ENCODE measurements at places on chromosomes 11 and 22. TPM values are rescaled to one million over a fixed set of nuclear protein-coding genes. Genes with fewer than 3 reads are reported as not detected.

DNA sequence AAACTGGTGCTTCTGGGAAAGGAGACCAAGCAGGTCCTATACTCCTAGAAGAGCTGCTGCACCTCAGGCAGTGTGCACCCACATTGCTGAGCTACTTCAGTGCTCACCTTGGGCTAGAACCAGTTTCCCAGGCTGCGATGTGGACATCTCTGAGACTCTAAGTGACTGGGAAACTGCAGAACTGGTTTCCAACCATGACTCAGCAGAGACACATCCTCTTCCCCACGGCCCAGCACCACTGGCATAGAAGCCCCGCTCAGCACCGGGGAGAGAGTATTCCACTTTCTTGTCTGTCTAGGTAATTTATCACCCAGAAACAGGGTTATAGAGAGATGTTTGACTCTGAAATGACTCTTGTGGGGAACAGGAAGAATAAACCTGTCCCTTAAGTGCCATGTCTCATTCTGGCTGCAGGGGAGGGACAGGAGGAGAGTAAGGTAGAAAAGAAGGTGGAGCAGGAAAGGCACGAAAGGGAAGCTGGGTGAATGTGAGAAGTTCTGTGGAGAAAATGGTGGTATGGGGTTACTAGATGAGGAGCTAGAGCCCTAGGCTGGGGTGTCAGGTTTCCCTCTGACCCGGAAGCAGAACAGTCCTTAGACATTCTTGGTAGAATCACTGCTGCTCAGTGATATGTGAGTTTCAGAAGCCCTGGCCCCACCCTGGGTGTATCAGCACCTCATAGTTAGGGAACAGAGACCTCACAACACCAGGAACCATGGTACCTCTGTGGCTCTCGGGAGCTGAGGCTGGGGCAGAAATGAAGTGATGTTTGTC, 340.4 kb upstream of the NCAM1 start:
- no peaks in the 10 kb centered on the region for H3K4me1 ChIP-seq
- H3K27ac ChIP-seq: no peak overlapping the region
- H3K27me3 ChIP-seq: no peaks in the 10 kb centered on the region
- DNase-seq: no peak
- H3K36me3 ChIP-seq: no peaks in the 10 kb centered on the region

GRCh38 chr11:64313491-64314145, 3.7 kb downstream of the TRMT112 start:
- H3K27me3 ChIP-seq: no peaks in the 10 kb centered on the region
- peak overlapping the region; percentile 8 for H3K4me3 ChIP-seq
- peaks cover 11% of the 10 kb centered on the region for H3K4me1 ChIP-seq
- peak; percentile 69 for DNase-seq
- H3K27ac ChIP-seq: peak overlapping the region; percentile 36

DNA sequence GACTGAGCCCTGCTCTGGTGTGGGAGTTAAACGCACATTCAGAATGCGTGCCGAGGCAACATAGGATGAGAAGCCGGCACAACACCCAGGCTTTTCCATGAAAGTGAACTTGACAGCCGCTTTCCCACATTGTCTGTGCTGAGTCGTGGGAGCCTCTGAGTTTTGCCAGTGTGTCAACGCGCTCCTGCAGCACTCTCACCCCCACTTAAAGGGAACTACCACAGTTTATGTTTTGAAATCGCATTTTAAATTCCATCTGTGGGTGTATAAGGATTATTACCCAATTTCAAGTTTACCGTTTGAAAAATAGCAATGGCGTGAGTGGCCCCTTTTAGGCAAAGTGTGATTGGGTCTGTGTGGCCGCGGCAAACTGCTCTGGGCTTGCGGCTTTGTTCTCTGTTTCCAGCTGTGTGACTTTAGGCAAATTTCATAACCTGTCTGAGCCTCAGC, 81.5 kb downstream of the FBLN1 start:
- H3K4me3 ChIP-seq: no peak overlapping the region
- no peak overlapping the region for H3K27ac ChIP-seq
- no peaks in the 10 kb centered on the region for H3K36me3 ChIP-seq
- DNase-seq: no peak
- peaks cover 15% of the 10 kb centered on the region for H3K4me1 ChIP-seq
- no peaks in the 10 kb centered on the region for H3K27me3 ChIP-seq

DNA sequence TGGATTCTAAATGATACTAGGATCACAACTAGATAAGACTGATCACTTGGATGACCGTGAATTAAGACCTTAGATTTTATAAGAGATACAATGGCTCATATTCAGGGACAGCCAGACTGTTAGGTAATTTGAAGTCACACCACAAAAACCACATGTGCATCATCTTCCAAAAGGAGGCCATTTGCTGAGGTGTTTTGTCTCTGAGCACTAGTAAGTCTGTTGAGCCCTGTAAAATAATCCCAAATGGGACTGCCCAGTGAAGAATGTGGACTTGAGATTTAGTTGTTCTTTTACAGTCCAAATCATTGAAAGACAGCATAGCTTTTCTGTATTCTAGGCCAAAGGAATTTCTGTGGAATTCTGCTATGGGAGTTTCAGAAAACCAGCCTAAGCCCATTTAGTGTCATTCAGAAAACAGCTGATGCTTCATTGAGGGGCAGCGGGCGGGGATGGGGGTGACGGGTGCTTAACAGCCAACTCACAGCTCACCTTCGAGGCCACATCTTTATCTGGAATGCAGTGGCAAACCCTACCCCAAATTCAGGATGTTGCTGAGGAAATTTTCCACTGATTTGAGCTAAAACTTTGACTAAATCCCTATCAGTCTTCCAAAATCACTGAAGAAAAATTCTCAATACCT, 80.1 kb upstream of the BIRC3 start:
- peaks cover 8% of the 10 kb centered on the region for H3K36me3 ChIP-seq
- H3K4me1 ChIP-seq: no peaks in the 10 kb centered on the region
- H3K27me3 ChIP-seq: no peaks in the 10 kb centered on the region

DNA sequence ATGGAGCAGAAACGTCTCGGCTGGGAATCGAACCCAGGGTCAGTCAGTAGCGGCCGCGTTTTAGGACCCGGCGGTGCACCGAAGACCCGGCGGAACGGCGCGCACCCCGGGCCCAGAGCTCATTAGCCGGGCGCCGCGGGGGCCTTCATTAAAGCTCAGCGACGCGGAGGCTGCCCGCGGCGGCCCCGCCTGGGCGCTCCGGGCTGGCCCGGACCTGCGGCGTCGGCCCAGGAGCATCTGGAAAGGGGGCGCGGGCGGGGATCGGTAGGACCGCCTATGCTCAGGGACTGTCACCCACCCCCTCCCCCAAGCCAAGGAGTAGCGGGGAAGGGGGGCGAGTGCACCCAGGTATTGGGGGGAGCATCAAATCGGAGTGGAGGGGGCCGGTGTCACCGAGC, 52.2 kb downstream of the CYTH4 start:
- H3K4me1 ChIP-seq: peaks cover 3% of the 10 kb centered on the region
- DNase-seq: no peak
- no peak overlapping the region for H3K27ac ChIP-seq

DNA sequence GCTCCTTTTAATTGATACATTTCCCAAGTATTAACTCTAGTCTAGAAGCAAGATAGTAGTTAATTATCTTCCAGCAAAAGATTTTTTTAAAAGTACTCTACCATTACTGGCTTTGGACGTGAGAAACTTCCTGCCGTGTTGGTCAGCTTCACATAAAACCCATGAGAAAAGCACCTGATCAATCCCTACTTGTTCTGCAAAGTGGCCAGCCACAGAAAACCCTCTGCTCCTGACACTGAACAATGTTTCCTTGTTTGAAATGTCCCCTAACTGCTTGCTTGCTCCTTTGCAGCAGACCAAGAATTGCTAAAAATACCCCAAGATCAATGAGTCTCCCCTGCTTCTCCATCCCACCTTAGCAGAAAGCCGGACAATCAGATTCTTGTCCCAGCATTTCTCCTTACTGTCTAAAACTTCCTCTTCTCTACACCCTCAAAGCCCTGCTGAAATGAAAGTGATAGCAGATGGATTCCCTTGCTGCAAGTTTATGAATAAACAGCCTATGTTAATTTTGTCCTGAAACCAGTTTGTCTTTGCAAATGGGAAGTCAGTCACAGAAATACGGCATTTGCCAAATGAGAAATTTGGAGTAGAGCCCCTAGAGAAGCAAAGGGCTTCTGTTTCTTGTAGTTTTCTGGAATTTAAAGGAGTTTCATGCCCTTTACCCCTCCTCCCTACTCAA, 207.1 kb upstream of the ARHGAP20 start:
- peaks cover 5% of the 10 kb centered on the region for H3K4me1 ChIP-seq
- no peak overlapping the region for H3K27ac ChIP-seq
- DNase-seq: no peak
- no peaks in the 10 kb centered on the region for H3K36me3 ChIP-seq
- H3K4me3 ChIP-seq: no peak overlapping the region

DNA sequence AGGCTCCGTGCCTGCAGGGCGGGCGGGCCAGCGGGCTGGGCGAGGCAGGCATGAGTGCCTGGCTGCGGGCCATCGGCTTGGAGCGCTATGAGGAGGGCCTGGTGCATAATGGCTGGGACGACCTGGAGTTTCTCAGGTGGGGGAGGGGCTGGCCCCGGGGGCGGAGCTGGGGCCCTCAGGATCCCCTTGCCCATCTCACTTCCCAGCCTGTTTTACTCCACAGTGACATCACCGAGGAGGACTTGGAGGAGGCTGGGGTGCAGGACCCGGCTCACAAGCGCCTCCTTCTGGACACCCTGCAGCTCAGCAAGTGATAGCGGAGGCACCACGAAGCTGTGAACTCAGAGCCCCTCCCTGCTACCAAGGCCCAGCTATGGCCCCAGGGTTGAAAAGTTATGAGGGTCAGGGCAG, 5.9 kb downstream of the PHOX2A start:
- H3K36me3 ChIP-seq: peaks cover 43% of the 10 kb centered on the region
- DNase-seq: peak; percentile 86
- H3K4me3 ChIP-seq: no peak overlapping the region

- H3K36me3 ChIP-seq: peaks cover 7% of the 10 kb centered on the region
- no peak for DNase-seq
- no peak overlapping the region for H3K27ac ChIP-seq
- H3K4me3 ChIP-seq: no peak overlapping the region
- H3K4me1 ChIP-seq: no peaks in the 10 kb centered on the region
- no peaks in the 10 kb centered on the region for H3K27me3 ChIP-seq
Measured at GRCh38 chr22:46159212-46159611, 8.9 kb downstream of the PPARA start.

GRCh38 chr22:17672417-17672991, 33.9 kb downstream of the BCL2L13 start:
- no peak overlapping the region for H3K27ac ChIP-seq
- no peak for DNase-seq
- H3K27me3 ChIP-seq: no peaks in the 10 kb centered on the region
- H3K4me3 ChIP-seq: no peak overlapping the region
- peaks cover 5% of the 10 kb centered on the region for H3K36me3 ChIP-seq

- no peaks in the 10 kb centered on the region for H3K27me3 ChIP-seq
- H3K36me3 ChIP-seq: peaks cover 79% of the 10 kb centered on the region
- no peak for DNase-seq
- H3K27ac ChIP-seq: no peak overlapping the region
Measured at GRCh38 chr11:62580959-62581715, 7.4 kb upstream of the EEF1G start.

DNA sequence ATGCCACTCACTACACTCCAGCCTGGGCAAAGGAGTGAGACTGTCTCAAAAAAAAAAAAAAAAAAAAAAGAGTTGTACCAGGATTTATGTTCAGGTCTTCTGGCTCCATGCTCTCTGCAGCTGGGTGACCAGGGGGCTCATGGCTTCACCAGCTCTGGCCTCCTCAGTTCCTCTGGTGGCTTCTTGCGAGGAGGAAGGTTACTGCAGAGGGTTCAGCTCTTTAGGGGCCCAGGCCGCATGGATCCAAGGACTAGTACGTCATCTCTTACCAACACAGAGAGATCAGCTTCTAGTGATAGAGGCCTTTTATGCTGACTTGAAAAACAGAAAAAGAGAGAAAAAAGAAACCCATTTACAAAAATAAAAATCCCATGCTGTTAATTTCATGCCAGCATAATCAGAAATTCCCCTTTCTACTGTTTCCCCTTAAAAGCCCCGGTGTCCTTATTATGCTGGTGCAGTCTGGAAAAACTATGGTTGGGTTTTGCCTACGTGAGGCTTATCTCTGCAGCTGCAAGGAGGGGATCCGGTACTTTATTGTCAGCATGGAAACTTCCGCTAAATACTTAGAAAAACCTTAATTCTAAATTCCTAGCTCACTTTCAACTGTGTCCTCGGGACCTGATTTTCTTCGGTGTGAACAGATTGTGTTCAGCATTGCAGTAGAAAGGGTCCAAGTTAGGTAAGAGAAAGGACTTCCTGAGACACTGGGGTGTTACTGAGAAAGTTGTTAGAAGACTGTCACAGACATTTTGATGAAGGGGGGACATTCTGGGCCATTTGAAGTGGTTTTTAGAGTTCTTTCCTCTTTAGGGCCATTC, 13.7 kb downstream of the ZBTB16 start:
- H3K4me3 ChIP-seq: no peak overlapping the region
- H3K27me3 ChIP-seq: no peaks in the 10 kb centered on the region
- H3K36me3 ChIP-seq: peaks cover 68% of the 10 kb centered on the region

DNA sequence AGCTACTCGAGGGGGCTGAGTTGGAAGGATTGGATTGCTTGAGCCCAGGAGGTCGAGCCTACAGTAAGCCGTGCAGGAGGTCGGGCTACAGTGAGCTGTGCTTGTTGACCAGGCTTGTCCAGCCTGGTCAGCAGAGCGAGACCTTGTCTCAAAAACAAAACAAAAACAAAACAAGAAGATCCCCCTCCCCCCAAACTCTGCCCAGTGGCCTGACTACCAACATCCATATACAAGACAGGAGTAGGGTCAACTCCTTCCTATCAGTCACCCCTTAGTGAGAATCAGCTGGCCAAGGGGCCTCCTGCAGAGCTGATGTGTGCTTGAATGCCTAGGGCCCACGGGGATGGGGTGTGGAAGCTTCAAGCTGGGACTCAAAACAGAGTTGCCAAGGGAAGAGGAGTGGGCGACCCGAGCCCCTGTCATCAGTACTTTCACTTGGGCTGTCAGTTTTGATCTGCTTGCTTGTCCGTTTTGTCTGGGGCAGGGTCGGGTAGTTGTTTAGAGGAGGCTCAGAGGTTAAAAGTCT, 942 bp upstream of the TSPAN18 start:
- no peak for DNase-seq
- H3K4me1 ChIP-seq: peaks cover 24% of the 10 kb centered on the region
- no peak overlapping the region for H3K4me3 ChIP-seq
- H3K36me3 ChIP-seq: no peaks in the 10 kb centered on the region

- peak overlapping the region; percentile 56 for H3K27ac ChIP-seq
- no peaks in the 10 kb centered on the region for H3K27me3 ChIP-seq
- H3K36me3 ChIP-seq: no peaks in the 10 kb centered on the region
- H3K4me1 ChIP-seq: peaks cover 17% of the 10 kb centered on the region
- DNase-seq: no peak
Measured at GRCh38 chr11:86205421-86206336, 38.9 kb upstream of the EED start.

- no peak for DNase-seq
- H3K27me3 ChIP-seq: no peaks in the 10 kb centered on the region
- no peaks in the 10 kb centered on the region for H3K4me1 ChIP-seq
- H3K36me3 ChIP-seq: no peaks in the 10 kb centered on the region
- H3K4me3 ChIP-seq: no peak overlapping the region
Measured at GRCh38 chr22:30781271-30781875, 86.7 kb downstream of the OSBP2 start.

Gene C11orf21
- 6.5 TPM for total RNA-seq

Gene APOC3
- not detected for total RNA-seq

Gene CASP4
- 101 TPM for total RNA-seq

Gene TTC36
- total RNA-seq: 1.9 TPM

Gene NAV2
- total RNA-seq: 44.8 TPM

Gene FZD4
- 57.4 TPM for total RNA-seq

Gene CDC42BPG
- total RNA-seq: 20.9 TPM

Gene OR8G1
- not detected for total RNA-seq
